ENCODE measurements at places on chromosomes 6 and 20. TPM values are rescaled to one million over a fixed set of nuclear protein-coding genes. Genes with fewer than 3 reads are reported as not detected.

The CNR1 gene
- not detected for polyA plus RNA-seq

The AKAP12 gene
- polyA plus RNA-seq: 46.5 TPM

GRCh38 chr6:35181308-35181932 lies 32.3 kb upstream of the SCUBE3 start:
- DNase-seq: no peak

- peak; percentile 51 for DNase-seq
These were observed 50.4 kb downstream of the HLA-DPB1 start for GRCh38 chr6:33126101-33126714.

- DNase-seq: no peak
These were observed 183.0 kb downstream of the TASP1 start for GRCh38 chr20:13455713-13456112.

GRCh38 chr6:88517737-88518136 lies 351.6 kb upstream of the CNR1 start:
- no peak for DNase-seq

DNA sequence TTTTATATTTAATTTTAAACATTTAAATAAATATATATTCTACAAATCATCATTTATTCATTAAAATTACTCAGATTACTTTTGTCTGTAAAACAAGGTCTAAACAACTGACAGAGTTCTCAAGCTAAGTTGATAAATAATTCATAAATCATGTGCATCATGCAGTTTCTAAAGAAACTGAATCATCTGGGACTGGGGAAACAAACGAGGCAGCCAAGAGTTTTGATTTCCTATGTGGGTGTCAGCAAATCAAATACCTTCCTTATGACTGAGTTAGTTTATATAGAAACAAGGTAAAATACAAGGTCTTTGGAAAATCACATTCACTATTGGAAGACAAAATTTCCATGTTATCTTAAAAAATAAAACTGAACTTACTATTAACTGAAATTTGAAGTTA lies 149.9 kb upstream of the BEND6 start:
- DNase-seq: no peak

- peak; percentile 71 for DNase-seq
These were observed 122.4 kb downstream of the MRPL14 start for GRCh38 chr6:44004625-44005506.

GRCh38 chr6:33248643-33248931 lies 23.1 kb downstream of the VPS52 start:
- no peak for DNase-seq

GRCh38 chr6:138194287-138194686 lies 24.0 kb downstream of the PBOV1 start:
- DNase-seq: no peak

- DNase-seq: no peak
These were observed 18.5 kb upstream of the WFDC10A start for GRCh38 chr20:45611054-45611453.

GRCh38 chr6:105250533-105250932 lies 70.7 kb upstream of the POPDC3 start:
- no peak for DNase-seq

Measured in SK-N-SH (cell line).